ENCODE measurements at places on chromosomes 11 and 22.

DNA sequence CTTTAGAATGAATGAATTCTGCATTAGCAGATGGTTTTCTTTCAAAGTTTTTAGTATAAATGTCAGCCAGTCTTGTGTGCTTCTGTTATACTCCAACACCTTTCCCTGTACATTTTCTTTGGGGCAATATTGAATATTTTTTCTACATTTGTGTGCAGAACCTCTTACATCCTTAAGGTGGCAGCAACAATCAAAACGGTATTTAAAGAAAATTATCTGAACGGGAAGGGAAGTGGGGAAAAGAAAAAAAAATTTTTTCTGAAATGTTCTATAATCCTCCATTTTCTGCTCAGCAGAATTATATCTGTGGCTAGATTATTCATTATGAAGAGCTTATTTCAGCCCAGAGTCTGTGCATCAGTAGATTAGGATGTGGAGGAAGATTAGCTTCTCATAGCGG lies 347.3 kb upstream of the RAG2 start:
- DNase-seq, result no peak

- DNase-seq, result peak; percentile 20
Observed at GRCh38 chr11:46237248-46238077, 40.0 kb upstream of the CREB3L1 start.

DNA sequence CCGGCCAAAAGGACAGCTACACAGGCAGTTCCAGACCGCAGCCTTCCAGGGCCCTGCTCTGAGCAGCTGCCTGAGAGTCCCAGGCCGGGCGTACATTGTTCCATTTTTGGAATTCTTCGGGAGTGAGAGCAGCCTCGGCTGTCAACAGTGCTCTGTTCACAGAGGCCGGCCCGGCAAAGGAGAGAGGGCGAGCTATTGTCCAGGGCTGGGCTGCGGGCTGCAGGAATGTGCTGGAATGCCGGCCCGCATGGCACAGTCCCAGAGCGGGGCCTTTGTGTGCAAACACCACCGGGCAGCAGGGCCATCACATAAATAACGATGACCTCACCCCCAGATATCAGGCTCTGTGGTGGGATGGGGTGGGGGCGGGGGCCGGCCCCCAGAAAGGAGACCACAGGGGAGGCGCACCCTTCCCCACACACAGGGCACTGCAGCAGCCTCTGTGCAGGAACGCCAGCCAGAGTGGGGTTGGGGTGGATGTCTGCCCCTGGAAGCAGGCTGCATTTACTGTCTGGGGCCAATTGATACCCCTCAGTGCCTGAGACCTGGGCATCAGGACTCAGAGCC lies 15.8 kb downstream of the LINC01488 start:
- no peak for DNase-seq

DNA sequence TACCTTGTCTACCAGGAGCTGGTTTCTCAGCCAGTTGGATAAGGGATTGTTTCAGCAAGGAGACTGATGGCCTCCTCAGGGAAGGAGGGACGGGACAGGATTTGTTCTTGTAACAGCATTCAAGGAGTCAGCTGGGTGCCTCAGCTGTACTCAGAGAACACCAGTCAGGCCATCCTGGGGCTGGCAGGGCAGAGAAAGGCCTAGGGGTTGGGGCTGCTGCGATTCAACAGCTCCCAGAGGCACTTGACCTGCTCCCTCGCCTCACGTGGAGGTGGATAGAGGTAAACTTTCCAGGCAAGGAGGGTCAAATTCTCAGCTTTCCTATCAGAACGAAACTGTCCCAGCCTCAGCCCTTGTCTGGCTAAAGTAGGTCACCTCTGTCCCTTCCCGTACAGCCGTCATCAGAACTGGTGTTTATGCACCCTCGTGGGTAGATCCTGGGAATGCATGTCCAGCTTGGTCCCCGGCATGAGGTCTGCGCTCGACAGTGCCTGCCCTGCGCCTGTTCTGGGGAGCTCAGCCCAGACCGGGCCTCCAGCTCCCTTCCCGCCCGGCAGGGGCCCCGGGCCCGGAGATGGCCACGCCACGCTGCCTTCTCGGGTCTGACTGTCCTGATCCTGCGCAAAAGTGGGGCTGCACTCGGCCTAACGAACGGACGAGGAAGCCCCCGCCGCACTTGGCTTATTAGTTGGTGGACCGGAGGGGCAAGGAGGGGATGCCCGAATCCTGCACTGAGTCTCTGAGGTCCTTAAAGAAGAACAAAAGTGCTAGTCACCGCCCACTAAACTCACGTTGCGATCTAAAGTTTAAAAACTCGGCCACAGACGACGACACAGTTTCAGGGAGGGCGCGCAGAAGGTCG lies 762 bp upstream of the CCDC134 start:
- no peak for DNase-seq

GRCh38 chr11:67024410-67024809 lies 1.5 kb downstream of the SYT12 start:
- peak; percentile 60 for DNase-seq

- no peak for DNase-seq
Observed at GRCh38 chr22:30209642-30210041, 36.9 kb downstream of the LIF start.

GRCh38 chr11:116910378-116910777 lies 73.0 kb upstream of the APOA1 start:
- DNase-seq, result no peak

DNA sequence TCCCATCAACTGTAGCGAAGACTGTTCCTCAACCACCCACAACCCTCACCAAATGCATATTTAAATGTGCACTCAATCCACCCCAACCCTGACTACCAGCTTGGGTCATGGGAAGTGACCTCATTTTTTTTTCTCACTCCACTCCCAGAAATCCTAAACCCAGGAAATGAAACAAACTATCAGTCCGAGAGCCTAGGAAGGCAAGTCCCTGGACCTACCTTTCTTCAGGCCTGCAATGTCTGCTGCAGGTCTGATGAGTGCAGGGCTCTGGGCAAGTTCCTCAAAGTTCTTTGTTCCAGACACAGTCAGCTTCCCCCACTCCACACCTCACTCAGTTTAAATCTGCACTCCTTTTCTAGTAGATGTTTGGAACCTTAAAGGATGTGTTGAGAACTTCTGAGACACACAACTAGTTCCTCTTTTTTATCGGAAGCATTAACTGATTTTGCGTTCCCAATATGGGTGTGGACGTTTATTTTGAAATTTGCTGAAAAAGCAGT lies at the start of gene MS4A4E:
Gene MS4A4E, minus strand, starts transcription at position 398 of the 500 bp plus-strand sequence. CDS start 13,082 bp downstream, outside the sequence.
- no peak for DNase-seq

DNA sequence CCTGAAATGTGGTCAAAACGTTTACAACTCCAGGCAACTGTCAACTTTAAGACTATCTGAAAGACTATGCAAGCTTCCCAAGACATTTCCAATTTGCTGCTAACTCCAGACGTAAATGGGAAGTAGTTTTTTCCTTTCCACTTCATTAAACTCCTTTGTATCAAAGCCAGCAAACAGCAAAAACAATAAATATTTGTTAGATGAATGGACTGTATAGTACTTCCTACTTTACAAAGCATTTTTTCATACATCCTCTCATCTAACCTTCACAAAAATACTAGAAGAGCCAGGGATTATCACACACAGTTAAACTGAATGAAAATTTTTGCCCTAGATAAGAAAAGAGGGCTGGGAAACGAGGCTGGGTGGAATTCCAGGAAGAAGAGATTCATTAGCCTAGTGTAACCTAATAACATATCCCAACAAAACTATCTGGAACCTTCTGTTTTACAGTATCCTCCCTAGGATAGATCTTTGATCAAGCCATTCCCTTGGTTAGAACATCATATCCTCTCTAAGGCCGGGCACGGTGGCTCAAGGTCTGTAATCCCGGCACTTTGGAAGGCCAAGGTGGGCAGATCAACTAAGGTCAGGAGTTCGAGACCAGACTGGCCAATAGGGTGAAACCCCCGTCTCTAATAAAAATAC lies 10.4 kb downstream of the NUP98 start:
- no peak for DNase-seq

- no peak for DNase-seq
Observed at GRCh38 chr11:128231845-128232410, 355.4 kb downstream of the ETS1 start.

DNA sequence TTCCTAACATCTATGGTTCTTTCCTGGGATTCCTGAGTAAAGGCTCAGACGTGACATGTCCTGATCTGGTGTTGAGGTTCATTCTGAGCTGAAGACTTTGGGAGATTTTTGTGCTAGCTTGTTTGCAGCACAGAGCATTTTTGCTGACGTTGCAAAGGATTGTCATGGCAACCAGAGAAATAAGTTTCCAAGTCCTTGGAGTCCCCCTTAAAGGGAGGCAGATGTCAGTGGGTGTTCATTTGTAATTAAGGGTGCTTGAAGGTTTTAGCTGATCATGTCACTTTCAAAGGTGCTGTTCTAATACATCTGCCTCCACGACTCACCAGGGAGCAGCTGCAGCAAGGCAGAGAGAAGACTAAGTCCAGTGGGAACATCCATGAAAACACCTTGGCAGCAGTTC lies 5.4 kb upstream of the SYN3 start:
- DNase-seq, result no peak

DNA sequence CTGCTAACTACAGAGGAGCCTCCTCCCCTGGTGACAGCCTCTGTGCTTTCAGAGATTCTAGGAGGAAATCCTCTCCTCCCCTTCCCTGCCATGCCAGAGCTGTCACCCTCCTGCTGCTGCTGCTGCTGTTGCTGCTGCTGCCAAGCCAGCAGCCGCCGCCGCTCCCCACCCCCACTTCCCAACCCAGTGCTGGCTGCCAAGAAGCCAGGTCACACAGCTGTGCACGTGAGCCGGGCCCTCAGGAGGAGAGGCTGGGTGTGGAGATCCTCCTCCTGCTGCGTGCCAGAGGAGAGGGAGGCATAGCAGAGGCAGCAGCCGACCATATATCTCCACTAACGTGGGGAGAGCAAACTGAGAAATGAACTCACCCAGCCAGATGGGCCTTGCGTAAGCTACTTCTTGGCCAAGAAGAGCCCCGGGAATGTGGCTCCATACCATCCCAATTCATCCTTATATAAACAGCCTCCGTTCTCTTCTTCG lies 12.4 kb downstream of the CRY2 start:
- no peak for DNase-seq

DNA sequence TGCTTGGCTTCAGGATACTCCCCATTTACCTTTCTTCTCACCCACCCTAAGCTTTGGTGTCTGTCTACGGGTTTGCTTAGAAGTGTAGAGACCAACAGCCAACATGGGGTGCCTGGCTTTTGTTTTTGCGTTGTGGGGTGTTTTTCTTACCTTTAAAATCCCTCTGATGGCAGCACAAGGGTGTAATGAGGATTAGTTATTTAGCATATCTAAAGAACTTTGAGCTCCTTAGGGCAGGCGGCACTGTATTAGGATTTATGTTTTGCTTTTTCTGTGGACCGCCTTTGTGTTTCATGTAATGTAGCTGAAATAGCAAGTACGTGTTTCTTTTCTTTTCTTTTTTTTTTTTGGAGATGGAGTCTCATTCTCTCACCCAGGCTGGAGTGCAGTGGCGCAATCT lies 8.9 kb downstream of the AP2A2 start:
- DNase-seq, result no peak

GRCh38 chr11:130839981-130840666 lies 76.2 kb downstream of the SNX19 start:
- DNase-seq, result no peak

- no peak for DNase-seq
Observed at GRCh38 chr11:8584082-8584481, 9.9 kb downstream of the STK33 start.

DNA sequence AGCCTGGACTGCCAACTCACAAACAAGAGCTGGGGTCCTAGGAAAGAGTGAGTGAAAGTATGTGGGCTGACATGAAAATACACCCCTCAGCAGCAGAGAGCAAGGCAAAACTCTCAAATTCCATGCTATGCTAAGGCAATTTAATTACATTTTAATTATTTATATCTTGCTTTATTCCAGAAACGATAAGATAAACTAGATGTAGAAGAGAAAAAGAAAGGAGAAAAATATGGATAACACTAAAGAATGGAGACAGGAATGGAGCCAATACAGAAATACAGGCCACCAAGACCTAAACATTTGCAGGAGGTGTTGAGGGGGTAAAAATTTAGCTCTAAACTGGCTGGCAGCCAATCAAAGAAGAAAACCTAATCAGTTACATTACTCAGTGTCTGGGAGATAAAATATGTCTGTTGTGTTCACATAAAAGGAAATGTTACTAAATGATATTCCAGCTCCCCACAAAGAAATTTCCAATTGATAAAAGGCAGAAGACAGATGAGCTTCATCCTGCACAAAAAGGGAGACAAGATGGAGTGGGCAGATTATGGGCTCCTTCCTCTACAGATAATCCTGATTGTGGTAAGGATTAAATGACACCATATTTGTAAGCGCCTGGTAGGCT lies 223.5 kb upstream of the BLID start:
- DNase-seq, result no peak

GRCh38 chr11:28759311-28759710 lies 651.1 kb downstream of the METTL15 start:
- no peak for DNase-seq

DNA sequence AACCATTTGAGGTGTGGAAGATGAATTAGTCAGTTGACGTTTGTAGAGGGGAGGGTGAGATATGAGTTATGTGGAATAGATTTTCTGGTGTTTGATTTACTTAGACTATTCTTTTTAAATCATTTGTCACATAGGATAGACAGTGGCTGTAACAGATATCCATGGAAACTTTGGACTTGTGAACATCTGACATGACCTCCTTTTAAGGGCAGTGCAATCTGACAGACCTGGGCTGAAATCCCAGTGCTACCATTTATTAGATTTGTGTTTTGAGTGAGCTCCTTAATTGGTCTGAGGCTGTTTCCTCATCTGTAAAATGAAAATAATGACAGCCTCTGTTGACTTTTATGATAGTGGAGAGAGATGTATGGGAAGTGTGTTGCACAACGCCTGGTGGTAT lies 159.9 kb downstream of the TEAD1 start:
- DNase-seq, result no peak

All from naive thymus-derived CD4-positive, alpha-beta T cell (primary cell).